ENCODE measurements at places on chromosomes 1 and 21.

DNA sequence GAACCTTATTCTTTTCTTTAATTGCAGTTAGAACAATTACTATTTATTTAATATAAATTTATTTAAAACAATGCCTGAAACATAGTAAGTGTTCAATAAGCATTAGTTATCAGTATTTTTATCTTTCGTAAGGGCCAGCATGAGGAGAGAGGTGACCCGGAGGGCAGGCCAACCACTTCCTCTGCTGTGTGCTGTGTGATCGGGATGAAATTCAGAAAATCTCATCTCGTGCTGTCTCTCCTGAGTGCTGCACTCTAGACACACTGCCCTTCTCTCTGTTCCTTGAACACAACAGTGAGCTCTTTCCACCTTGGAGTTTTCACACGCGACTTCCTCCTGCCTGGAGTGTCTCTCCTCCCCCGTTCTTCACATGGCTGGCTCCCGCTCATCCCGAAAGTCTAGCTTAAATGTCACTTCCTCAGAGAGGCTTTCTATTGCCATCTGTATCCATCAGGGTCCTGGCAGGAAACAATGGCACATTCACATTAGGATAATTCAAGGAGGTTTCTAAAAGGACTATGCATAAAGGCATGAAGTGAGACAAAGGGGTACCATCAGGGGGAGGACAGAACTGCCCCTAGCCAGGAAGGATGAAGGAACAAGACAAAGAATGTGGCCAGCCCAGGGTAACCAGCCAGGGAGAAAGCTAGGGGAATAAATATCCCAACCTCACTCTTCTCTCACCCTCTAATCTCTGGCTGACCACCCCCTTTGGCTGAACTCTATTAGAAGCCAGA is 142.6 kb upstream of the GJB5 start:
- DNase-seq, result no peak

GRCh38 chr1:165629848-165630628 is 996 bp upstream of the MGST3 start:
- DNase-seq, result no peak

DNA sequence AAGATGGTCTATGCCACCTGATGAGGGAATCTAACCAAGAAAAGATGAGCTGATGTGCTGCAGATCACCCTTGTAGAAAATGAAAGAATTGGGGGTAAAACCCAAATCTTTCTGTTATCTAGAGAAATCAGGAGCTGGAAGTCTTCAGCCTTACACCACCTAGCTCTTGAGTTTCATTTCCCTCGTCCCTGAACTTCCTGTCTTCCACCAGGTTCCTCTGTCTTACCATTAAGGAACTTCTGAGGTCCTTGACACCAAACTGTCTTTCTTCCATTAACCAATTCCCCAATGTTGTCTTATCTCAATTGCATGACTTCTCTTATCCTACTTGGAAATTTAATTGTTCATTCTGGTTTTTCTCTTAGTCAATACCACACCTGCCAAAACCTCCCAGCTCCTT is 31.5 kb downstream of the LPAR3 start:
- no peak for DNase-seq

DNA sequence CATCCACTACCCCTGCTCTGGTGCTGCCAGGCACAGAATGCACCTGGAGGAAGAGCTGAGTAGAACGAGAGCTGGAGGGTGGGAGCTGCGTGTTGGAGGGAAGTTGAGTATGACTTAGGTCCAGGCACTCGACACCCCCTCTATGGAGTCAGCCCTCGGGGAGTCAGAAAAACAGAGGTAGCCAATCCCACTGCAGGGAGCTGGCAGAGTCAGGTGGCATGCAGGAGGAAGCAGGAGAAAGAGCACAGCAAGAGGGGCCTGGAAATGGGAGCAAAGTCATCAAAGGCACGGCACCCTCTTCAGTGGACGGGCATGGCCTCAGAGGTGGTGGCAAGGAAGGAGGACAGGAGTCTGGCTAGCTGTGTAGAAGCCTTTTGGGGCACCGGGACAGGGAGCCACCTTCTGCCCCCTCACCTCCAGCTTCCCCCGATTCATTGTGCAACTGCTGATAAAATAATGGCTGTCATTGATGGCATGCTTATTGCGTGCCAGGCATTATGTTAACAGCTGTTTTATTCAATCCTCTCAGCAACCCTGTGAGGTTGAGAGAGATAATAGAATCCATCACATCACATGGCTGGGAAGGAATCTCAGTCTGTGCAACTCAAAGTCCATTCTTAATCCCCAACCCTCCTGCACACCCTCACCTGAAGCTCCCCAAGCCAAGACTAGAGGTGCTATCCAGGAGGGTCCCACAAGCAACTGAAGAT is 42.0 kb downstream of the C1orf198 start:
- DNase-seq, result no peak

- no peak for DNase-seq
Measured at GRCh38 chr1:41564741-41565475, 80.4 kb upstream of the EDN2 start.

DNA sequence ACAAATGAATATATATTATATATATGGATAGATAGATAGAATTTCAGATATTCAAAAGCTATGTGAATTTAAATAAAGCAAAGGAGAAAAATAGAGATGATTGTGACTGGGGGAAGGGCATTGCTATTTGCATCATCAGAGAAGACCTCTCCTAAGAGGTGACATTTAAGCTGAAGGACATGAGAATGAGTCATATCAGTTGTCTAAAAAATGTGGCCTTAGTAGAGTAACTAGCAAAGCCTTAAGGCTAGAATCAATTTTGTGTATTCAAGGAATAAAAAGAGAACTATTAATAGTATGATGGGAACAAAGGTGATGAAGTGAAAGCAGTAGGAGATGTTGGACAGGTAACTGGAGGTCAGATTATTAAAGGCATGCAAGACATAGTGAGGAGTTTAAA is 34.8 kb upstream of the SLC35F3 start:
- DNase-seq, result no peak

- no peak for DNase-seq
Measured at GRCh38 chr1:206796981-206797402, 24.7 kb upstream of the IL10 start.

DNA sequence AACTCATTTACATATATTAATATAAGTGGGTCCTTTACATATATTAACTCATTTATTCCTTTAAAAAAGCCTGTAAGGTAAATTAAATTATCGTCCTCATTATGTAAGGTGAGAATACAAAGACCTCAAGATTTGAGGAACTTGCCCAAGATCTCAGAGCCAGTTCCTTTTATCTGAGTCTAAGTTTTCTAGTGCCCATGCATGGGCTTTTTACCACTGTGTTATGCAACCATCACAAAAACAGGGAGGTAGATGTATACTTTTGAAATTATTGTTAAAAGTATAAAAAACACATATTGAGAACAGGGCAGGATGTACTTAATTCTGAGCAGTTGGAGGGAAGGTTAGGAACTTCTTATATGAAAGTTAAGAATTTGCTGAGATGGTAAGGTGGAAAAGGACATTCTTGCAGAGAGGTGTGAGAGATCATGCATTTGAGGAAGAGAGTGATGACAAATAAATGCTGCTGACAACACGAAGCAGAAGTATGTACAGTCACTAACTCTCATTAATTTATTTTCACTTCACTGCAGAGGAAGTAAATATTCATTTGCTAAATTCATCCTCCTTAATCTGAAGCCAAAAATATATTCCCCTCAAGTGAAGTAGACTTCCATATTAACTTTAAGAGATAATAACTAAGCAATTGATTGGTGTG is 28.9 kb upstream of the LYPLAL1 start:
- DNase-seq, result no peak

- no peak for DNase-seq
Measured at GRCh38 chr21:45306453-45306831, 18.7 kb upstream of the POFUT2 start.

- no peak for DNase-seq
Measured at GRCh38 chr1:145898756-145899155, 11.1 kb downstream of the ITGA10 start.

DNA sequence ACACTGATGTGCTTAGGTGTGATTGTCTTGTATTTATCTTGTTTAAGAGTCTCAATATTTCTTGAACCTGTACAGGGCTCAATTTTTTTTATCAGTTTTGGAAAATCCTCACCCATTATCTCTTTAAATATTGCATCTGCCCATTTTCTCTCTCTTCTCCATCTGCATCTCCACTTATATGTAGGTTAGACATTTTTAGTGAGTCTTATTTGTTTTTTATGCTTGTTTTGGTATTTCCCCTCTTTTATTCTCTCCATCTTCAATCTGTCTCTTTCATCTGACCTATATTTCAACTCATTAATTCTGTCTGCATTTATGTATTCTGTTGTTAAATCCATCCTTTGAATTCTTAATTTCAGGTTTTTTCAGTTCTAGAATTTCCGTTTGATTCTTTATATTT is 32.9 kb upstream of the SHCBP1L start:
- no peak for DNase-seq

- no peak for DNase-seq
Measured at GRCh38 chr1:199109160-199109559, 470.3 kb downstream of the PTPRC start.

DNA sequence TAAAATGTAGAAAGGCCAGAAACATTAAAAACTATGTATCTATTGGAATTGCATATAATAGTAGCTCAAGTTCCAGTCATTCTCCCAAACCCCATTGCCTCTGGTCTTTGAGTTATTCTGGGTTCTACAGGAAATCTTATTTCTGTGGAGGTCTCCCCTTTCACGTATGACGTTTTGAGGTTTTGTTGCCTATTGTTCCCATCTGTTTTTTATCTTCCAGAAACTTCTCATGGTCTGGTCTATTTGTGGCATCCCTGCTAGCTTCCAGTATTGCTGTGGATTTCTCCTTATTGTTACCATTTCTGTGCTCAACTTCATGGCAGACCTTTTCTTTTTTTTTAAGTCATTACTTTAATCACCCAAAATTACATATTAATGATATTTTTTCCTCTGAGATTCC is 43.3 kb downstream of the DTL start:
- no peak for DNase-seq

- no peak for DNase-seq
Measured at GRCh38 chr1:11657654-11658053, 3.0 kb downstream of the FBXO44 start.

DNA sequence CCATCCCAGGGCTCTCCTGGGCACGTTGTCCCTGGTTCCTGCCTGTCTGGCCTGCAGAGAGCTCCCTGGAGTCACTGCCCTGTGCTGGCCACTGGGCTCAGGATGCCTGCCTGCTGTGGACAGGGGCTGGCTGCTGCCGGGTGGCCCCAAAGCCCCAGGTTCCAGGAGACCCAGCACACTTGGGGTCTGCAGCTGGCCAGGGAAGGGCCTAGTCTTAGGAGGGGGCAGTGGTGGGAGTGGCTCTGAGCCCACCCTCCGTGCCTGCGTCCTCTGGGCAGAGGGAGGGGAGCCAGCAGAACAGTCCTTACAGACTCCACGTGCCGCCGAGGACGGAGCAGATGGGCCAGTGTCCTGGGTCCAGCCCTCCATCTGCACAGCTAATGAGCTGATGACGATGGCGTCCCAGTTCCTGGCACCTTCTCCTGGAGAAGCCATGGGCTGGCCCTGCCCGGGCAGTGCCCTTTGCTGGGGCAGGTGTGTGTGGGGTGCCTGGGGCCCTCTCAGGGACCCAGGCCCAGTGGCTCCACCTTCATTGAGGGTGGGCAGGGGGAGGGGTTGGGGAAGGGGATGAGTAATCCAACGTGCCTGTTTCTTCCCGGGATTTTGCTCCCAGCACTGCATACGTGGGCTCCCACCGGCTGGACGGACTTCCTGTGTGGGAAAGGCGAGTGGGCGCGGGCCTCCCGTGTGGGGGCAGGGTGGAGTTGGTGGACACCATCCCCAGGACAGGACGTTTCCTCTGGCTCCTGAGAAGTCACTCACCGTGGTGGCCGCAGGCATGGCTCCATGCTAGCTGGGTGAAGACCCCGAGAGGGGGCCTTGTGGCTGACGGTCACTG is 6.8 kb upstream of the PLCH2 start:
- no peak for DNase-seq

GRCh38 chr1:150985179-150985825 is 3.2 kb downstream of the ANXA9 start:
- DNase-seq, result no peak

GRCh38 chr1:116414364-116414763 is 41.3 kb downstream of the ATP1A1 start:
- DNase-seq, result no peak

DNA sequence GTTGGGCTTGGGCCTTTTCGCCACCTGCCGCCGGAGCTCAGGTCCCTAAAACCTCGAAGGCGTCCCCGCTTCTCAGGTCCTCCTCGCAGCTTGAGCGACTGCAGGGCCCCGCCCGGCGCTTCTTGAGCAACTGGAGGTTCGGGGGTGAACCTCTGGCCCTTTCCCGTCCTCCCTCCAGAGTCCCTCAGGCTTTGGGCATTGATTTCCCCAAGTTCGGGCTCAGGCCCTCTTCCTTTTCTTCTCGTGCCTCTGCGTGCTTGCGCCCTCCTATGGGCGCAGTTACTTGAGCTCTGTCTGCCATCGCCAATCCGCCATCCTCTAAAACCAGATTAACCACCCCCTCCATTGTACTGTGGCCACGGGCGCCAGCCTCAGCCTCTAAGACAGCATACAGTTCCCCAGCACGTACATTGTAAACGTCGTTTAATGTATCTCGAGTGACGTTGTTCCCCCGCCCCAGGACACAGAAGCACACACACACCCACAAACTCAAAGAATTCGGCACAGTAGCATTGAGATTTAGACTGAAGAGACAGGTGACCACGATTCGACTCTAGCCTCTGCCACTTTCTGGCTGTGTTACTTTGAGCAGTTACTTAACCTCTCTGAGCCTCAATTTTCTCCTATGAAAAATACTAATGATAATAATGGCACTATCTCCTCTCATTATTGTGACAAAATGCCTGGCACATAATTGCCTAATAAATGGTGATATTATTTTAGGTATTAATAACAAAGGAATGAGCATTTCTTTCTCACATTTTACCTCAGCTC is 22.6 kb downstream of the BTG2 start:
- DNase-seq, result peak; percentile 87

- no peak for DNase-seq
Measured at GRCh38 chr1:69246710-69247109, 321.0 kb upstream of the LRRC7 start.

GRCh38 chr1:210340311-210340710 is 11.6 kb downstream of the HHAT start:
- no peak for DNase-seq

DNA sequence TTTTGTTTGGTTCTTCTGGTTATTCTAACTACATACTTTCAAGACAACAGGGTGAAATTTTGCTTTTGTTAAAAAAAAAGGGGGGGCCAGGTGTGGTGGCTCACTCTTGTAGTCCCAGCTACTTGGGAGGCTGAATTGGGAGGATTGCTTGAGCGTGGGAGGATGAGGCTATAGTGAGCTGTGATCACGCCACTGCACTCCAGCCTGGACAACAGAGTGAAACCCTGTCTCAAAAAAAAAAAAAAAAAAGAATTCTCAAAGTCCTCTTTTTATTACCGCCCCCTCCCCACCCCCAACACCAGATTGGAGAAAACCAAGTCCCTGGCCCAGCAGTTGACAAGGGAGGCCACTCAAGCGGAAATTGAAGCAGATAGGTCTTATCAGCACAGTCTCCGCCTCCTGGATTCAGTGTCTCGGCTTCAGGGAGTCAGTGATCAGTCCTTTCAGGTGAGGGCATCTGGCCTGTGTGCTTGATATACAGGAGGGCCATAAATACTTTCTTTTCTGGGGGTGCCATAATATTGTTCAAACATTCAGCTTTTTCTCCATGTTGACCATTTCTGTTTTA is 50.2 kb downstream of the LAMC2 start:
- DNase-seq, result no peak
